ENCODE measurements at places on chromosomes 4 and X.

- no peak for DNase-seq
Observed at GRCh38 chr4:20570981-20571715, 129.1 kb upstream of the PACRGL start.

GRCh38 chrX:46547857-46548256 lies 2.6 kb upstream of the ZNF674 start:
- DNase-seq = peak; percentile 48

DNA sequence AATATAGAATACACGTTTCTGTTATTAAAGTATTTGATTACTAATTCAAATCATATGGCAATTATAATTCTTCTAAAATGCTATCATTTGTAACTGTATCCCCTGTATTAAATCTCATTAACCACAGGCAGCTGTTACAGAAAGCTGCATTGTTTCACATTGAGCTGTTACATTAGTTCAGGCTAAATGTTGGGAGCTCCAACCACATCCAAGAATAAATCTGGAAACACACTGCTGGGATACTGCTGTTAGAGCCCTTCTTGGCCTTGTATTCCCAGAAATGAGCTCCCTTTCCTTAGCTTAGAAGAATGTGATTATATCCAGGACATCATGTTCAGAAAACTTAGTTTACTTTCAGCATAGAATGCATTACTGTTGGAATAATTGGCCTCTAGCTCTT lies 48.2 kb downstream of the GUCY1B1 start:
- DNase-seq = peak; percentile 63

GRCh38 chr4:108159845-108160244 lies 8.9 kb downstream of the LEF1 start:
- DNase-seq = no peak

DNA sequence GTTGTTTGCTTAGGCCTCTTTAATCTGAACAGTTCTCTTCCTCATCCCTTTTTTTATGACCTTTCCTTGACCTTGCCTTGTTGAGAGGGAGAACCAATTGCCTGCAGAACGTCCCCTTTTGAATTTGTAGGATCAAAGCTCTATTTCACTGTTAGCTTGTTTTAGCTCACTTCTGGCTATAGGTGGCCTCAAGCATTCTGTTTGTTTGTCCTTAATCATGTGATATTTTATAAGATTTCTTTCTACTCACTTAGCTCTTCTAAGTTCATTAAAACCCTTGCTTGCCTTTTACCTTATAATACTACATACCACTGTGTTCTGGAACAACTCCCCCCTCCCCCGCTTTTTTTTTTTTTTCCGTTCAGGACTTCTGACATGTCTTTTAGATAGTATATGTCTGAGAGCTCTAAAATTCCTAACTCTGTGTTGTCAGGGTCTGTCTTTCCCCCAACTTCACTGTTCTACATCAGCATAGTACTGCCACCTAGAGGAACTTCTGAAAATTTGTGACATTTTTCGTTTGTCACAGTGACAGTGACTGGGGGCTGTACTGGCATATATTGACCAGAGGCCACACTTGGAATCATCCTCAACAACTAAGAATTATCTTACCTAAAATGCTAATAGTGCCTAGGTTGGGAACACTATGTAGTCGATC lies 128.5 kb downstream of the LARP7 start:
- DNase-seq = no peak

DNA sequence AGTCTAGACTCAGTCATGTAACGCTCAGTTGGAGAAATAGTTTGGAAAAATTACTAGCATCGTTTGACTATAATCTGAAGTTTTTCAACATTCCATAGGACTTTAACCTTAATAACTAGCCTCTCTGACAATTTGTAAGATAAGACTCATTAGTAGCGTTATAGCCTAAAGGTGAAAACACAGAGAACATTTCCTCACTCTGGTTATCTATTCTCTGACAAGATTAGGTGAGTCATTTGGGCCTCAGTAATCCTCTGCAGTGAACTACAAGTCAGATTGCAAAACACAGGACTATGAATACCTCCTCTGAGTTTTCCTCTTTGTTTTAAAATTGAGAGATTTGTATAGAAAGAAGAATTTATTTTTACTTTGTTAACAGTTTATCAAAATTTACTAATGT lies 31.8 kb upstream of the PDLIM5 start:
- peak; percentile 65 for DNase-seq

GRCh38 chr4:184812199-184812542 lies 13.6 kb downstream of the ACSL1 start:
- DNase-seq = no peak

DNA sequence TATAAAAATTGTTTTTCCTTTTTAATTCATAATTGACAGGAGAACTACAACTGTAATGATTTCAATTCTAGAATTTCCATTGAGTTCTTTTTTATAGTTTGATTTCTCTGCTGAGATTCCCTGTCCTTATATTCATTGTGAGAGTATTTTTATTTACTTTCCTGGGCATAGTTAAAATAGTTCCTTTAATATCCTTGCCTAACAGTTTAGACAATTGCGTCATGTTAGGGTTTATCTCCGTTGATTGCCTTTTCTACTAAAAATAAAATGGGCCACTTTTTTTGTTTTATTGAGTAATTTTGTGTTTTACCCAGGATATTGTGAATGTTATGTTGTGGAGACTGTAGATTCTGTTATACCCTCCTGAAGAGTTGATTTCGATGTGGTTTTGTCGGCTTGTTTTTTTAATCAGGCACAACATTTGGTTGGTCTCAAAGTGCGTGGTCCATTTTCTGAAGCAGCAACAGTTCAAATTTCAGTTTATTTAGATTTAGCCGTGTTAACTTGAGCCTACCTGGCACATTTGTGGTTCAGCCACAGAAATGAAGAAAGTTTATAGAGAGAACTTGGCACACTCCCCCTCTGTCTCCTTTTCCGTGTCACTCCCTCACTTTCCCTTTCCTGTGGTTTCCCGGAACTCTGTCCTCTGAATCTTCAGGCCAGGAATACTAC lies 16.0 kb upstream of the PRRG1 start:
- no peak for DNase-seq

DNA sequence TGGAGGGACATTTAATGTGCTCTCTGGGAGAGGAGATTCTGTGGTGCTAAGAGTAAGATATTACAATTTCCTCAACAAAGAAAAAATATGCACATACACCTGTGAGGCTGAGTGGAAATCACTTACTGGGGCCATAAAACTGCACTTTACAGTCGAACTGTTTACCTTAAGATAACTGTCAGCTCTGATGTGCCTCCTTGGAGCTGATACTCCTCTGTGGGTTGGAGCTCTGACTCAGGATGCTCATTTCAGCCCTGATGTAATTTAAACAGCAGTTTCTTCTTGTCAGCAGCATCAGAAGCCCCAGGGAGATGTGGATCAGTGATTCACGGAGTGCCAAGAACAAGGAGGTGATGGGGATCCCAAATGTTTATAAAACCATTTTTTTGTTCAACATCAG lies 241.9 kb upstream of the SFRP2 start:
- no peak for DNase-seq

- DNase-seq = no peak
Observed at GRCh38 chr4:78809928-78810835, 34.0 kb downstream of the BMP2K start.
